ENCODE measurements at places on chromosomes 3 and 15.

- no peak for DNase-seq
Observed at GRCh38 chr15:37691911-37692310, 242.5 kb upstream of the TMCO5A start.

- no peak for DNase-seq
Observed at GRCh38 chr3:94043285-94043684, 14.9 kb upstream of the STX19 start.

GRCh38 chr3:150975992-150976368 is 3.5 kb upstream of the CLRN1 start:
- no peak for DNase-seq

GRCh38 chr3:151499168-151499567 is 38.3 kb upstream of the IGSF10 start:
- DNase-seq: no peak

DNA sequence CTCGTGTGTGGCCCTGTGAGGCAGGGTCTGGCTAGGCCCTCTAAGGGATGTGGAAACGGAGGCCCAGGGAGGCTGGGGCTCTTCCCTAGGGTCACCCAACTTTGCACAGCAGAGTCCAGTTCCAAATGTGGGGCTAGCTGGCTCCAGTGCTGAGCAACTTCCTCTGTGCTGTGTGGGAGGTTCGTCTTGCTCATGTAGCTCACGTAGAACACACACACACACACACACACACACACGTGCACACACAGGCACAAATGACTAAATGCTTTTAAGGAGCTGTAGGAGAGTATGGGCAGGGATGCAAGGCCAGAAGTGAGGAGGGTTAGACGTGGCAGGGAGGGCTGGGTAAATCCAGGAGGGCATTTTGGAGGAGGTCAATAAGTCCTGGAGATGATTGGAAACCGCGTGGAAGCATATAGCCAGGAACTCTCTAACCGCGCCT is 213.8 kb downstream of the RPLP1 start:
- no peak for DNase-seq

- no peak for DNase-seq
Observed at GRCh38 chr3:47404431-47404876, 23.6 kb downstream of the PTPN23 start.

DNA sequence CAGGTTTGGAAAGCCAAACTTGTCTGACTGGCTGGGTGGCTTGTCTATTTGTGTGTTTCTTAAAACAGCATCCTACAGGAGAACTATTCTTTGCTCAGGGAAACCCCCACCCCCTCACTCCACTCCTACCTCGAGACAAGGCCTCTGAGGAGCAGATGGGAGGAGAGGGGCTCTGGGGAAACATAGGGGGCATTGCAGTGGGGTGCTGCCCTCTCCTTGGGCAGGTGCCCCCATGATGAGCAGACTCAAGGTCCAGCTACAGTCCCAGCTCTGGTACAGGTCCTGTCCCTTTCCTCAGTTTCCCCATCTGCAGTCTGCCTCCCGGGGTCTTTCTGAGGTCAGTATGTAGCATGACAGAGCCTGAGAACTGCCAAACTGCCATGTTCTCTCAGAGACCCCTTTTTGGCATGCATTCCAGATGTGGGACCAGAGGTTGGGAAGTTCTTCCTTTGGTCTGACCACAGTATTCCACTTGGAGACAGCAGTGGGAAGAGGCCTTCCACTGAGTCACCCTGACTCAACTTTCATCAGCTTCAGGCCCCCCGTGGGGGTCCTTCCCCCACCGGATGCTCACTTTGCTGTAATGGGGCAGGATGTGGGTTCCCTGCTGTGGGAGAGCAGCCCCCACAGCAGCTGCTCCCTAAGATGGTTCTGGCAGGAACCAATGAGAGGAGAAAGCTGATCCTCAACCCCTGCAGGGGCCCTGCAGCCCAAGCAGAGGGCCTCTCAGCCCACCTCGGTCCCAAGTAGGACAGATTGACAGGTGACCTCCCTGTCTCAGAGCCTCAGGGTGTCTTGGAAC is 32.3 kb upstream of the CYP11A1 start:
- no peak for DNase-seq

GRCh38 chr3:14462738-14463137 is 60.3 kb downstream of the SLC6A6 start:
- no peak for DNase-seq

- peak; percentile 44 for DNase-seq
Observed at GRCh38 chr3:112086076-112086854, at the start of gene C3orf52. C3orf52 (plus strand) TSS chr3:112086389; CDS start chr3:112086408, 19 bp downstream.

DNA sequence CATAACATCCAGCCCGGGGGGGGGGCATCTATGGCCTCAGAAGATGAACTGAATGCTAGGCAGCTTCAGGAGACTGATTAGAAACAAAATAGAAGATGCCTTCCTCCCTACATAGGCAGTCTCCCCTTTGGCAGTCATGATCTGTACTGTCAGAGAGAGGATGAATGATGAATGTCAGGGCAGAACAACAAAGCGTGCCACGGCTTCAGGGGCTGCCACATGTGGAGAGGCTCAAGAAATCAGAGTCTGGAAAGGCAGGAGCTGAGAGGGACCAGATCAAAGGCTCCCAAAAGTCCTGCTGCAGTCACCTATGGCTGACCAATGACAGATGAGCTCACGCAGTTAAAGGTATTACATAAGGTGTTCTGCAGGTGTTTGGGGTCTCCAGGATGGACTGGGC is 180.4 kb downstream of the UACA start:
- DNase-seq: no peak

DNA sequence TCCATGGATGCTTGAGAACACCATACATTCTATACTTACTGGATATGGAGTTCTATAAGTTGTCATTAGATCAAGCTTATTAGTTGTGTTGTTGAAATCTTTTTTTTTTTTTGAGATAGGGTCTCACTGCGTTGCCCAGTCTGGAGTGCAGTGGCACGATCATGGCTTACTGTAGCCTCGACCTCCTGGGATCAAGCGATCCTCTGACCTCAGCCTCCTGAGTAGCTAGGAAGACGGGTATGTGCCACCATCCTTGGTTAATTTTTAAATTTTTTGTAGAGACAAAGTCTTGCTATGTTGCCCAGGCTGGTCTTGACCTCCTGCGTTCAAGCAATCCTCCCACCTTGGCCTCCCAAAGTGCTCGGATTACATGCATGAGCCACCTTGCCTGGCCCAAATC is 12.5 kb upstream of the NCBP2 start:
- DNase-seq: no peak

- DNase-seq: no peak
Observed at GRCh38 chr15:92059036-92059970, 205.8 kb downstream of the SLCO3A1 start.

- no peak for DNase-seq
Observed at GRCh38 chr3:143119974-143120715, 574 bp downstream of the CHST2 start.

DNA sequence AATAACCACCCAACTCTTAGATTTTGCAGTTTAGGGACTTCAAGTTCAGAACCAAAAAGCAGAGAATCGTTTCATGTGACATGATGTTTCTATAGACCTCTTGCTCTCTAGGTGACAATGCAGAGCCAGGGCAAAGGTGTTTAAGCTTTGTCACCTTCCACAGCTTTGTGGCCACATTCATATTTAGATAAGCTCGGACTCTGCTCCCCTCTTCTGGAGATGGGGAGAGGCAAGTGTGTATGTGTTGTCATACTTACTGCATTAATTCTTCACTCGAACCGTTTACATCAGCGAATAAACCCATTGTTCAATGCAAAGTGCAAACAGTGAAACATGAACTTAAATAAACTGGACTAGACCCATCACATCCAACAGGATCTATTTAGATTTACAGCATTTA is 33.2 kb downstream of the ST3GAL6 start:
- no peak for DNase-seq

DNA sequence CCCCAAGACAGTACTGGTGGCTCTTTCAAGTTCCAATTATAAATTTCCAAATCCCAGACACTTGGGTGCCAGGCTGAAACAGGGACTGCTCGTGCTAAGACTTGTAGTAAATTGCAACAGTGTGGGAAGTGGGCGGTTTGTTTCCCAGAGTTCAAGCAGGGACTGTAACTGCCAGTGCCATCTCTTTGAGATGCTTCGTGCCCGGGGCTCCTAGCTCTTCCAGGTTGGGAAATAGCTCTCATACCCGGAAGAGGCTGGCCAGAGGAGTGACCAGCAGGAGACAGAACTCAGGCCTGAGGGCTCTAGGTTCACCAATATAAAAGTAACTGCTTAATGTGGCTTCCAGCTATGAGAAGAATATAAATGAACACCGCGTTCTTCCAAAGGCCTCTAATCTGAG is 54.0 kb upstream of the NEO1 start:
- no peak for DNase-seq

DNA sequence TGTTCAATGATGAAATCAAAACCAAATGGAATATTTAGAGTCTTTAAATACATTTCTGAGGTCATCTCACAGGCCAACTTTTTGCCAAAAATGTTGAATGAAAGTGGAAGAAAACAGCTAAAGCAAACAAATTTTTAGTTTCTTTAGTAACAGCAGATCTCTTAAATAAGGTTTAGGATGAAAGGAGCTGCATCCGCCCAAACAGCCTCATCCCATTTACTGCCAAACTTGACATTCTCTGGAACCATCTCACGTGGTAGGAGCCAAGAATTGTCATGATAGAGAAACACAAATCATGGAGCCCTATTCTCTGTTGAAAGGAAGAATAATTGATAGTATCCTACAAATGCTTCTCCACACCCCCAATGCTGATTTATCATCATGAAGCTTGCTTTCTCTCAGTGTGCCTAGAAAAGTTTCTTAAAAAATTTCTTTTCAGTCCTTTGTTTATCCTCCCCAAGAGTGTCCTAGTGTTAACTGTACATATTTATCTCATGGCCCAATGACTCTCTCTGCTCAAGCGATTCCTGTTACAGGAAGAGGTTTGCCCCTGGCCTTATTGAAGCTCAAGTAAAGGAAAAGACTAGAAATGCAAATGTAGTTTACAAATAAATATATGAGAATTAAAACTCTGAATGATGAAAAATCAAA is 23.4 kb downstream of the SLC9A9 start:
- DNase-seq: no peak

DNA sequence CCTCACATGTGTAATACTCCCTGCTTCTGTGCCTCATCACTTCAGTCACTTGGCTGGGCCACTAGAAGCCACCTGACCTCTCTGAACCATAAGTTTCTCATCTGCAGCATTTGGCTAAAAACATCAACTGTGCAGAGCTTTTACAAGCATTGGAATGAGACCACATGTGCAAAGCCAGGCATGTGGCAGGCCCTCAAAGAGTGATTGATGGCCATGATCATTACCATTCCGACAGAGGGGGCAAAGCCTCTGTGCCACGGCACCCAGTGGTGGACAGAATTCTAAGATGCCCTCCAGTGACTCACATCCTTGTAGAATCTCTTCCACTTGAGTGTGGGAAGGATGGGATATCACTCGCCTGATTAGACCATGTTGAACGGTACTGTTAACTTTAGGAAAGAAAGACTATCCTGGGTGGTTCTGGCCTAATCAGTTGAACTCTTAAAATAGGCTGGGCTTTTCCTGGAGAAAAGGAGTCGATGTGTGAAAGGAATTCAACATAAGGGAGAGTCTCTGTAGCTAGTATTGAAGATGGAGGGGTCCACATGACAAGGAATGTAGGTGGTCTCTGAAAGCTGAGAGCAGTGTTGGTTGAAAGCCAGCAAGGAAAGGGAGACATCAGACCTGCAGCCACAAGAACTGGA is 13.5 kb downstream of the CDCP1 start:
- no peak for DNase-seq

DNA sequence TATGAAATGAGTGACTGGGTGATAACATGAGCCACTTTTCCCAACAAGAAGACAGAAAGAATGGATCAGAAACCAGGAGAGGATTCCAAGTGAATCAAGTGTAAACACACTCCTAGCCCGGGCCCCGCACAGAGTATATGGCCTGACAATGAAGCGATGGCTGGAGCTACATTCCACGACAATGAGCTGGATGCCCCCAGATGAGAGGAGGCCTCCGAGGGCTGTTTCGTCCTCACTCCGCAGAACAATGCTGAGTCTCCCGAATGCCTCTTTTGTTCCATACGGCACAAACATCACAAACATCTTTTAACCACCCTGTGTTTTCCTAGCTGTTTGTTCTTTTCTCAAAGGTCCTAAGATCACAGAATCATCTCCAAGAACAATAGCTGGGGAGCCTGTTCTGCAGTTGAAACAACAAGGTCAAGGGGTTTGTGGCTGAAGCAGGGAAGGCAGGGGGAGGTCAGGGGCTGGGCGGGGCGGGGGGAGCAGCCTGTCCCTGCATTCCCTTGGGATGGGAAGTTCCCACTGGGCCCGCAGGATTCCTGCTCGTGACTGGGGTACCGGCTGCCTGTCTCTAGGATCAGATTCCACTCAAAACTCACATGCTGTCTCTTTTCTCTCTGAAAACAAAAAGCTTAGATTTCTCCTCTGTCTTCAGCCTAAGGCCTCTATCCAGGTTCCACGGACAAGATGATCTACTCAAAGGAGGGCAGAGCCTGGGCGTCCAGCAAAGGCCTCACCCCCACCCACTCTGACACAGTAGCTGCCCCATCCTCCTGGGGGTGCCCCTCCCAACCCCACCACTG is 151.3 kb downstream of the XXYLT1 start:
- DNase-seq: no peak

DNA sequence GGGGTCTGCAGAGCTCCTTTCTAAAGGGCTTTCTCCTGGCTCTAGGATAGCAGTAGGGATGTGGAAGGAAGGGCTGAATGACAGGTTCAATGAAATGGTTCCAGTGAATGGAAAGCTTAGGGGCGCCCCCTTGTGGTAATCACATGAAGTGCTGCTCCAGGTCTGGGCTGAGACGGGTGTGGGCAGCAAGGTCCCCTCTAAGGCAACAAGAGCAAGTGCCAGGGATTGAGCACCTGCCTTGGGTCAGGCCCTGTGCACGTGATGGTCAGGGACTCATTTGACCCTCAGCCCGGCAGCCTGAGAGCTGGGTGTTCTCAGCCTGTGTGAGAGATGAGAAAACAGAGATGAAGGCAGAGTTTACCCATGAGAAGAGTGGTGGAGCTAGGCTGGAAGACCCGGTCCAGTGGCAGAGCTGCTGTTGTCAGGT is 12.1 kb upstream of the CX3CR1 start:
- peak; percentile 60 for DNase-seq

DNA sequence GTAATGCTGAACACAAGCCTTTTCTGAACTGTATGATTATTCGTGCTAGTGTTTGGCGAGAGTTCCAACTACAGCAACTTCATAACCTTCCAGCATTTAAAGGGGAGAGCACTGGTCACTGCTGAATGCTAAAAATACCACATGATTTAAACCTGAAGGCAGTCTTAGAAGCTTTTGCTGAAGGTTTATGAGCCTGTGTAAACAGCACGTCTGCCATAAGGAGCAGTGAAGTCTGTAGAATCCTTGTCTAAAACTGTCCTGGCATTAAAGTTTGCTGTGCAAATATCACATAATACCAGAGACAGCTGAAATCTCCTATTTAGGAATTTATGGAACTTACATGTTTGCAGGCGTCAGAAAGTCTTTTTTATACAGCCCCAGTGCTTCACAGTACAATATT is 5.9 kb downstream of the SATB1 start:
- no peak for DNase-seq

DNA sequence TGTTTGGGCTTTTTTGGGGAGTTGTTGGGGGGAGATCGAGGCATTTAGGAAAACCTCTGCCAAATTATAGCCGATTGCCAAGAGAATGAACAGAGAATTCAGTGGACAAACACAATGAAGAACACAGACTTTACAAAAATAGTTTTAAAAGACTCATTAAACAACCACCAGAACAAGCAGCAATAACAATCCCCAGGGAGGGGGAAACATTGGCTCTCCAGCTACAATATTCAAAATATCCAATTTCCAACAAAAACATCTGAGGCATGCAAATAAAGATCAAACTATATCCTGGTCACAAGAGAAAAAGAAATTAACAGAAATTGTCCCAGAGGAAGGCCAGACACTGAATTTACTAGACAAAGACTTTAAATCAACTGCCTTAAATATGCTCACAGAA is 24.5 kb upstream of the ANKRD28 start:
- DNase-seq: no peak

Data from T-helper 9 cell (primary cell).